ENCODE measurements at places on chromosomes 3 and 15.
A peak's percentile ranks its signal among the peaks of the same experiment; 100 is the strongest.

DNA sequence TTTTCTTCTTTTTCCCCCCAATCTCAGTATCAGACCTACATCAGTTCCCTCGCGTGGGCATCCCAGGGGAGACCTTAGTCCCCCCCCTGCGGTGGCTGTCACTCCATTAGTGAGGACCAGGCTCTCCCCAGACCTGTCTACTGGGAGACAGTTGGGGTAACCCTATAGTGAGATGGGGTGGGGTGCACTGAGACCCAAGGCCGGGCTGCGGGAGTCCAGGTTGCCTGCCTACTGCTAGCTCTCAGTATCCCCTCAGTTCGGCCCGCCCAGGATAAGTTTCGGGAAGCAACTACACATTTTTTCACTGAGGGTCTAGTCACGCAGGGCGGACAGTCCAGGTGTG is 671 bp upstream of the DCUN1D1 start:
- DNase-seq = no peak

DNA sequence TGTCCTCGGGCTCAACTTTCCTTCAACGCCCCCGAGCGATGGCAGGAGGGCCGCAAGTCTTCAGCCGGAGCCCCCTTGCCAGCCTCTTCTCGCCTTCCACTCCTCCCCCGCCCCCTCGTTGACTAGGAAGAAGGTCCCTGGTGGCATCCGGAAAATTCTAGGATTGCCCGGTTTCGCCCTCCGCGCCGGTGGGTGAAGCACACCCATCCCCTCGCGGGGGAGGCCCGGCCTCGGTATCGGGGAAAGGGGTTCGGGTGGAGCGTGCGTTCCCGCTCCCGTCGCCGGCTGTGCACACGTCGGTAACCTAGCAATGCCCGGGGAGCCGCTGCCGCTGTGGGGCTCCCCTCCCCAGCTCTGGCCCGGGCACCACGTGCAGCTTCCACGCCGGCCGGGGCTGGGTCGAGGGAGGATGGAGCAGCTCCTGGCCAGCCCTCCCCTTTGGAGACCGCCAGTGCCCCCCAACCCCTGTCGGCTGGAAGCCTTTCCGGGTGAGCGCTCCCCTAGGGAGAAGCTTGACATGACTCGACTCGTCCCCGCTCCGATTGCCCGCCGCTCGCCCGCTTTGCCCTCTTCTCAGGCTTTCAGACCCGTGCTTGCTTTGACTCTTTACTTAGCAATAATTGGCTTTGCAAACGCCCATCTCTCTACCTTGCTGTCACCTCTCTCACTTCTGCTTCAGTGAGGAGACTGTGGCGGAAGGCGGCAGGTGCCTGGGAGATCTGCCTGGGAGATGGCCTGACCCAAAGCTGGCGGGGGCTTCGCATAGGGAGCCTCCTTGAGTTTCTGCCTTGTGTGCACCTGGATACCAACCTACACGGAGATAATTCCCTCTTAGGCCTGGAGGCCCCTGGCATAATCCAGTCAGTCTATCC is 1.3 kb downstream of the CACNA1D start:
- DNase-seq = no peak

DNA sequence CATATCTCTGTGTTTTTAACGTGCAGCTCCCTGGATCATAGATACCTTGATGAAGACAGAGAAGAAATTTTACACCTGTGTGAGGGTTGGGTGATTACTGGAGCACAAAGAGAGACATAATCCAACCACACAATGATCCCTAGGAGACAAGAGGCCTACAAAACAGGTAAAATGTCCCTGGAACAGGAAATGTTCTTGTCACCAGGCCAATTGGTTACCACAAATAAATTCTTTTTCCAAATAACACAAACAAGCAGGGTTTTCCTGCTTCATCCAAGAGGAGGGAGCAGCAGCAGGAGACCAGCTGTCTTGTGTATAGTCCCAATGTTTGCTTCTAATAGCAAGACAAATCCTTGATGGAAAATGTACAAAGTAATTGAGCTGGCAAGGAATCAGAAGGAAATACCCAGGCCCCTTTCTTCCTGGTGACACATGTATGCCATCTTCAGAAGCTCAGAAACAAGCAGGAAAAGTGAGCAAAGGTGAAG is 1.4 kb downstream of the MGLL start:
- DNase-seq = no peak

DNA sequence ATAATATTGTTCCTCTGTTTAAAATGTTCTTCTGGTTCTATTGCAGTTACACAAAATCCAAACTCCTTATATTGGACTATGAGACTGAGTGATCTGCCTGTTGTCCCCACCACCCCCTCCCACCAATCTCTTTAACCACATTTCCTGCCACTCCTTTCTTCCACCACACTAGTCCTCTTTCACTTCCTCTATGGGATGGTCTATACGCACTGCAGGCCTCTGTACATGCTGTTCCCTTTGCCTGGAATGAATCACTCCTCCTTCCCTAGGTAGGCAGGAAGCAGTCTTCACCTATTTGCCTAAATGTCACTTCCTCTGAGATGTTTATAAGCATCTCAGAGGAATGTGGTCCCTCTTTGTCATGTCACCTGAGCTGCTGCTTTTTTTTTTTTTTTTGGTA is 4.0 kb downstream of the MAP2K1 start:
- DNase-seq = no peak

GRCh38 chr3:124137216-124137615 is 145.3 kb upstream of the ROPN1 start:
- no peak for DNase-seq

DNA sequence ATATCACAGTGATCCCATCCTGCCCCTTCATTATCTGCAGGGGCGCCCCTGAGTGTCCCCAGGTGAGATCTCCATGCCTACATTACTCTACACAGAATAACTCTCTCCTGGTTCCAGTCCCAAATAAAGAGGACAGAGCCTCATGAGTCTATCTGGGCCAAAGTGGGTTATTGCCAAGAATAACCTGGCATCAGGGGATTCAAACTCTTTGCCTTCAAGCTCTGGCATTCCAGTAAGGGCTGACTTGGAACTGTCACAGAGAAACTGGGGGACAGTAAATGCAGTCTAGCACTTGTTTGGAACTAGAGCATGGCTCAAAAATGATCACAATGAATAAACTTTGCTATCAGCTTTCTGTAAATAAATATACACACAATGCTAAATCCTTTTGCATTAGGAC is 30.3 kb downstream of the GJD2 start:
- DNase-seq = no peak

DNA sequence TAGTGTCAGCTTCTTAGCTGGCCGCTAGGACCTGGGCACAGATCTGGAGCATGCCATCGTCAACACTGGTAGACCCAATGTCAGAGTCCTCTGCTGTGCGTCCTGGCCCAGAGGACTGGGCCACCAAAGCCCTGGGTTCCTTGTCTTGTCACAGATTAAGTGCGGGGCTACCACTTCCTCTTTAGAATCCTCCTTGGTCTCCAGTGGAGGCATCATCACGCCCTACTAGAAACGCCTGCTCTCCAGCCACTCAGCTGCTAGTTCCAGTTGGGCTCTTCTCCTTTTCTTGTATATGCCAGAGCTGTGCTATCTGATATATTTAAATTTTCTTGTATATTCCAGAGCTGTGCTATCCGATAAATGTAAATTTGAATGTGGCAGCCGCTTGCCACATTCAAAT is 11.2 kb downstream of the PPCDC start:
- DNase-seq = no peak

DNA sequence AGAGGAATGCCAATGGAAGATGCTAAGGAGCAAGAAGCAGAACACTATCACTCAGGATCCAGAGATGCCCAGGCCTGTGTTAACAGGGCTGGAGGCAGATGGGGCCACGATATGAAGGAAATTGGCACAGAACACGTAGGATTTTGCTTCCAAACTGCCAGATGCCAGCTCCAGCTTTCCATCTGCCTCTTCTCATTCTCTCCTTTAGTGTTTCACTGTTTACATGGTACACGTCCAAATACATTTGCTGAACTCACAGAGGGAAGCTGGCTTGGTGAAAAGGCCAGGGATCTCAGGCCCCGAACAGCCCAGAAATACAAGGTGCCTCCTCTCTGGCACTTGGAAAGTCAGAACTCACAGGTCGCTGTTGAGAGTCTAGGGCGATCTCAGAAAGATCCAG is 187.0 kb downstream of the NTRK3 start:
- DNase-seq = no peak

- no peak for DNase-seq
Observed at GRCh38 chr3:158882445-158882844, 80.6 kb downstream of the MFSD1 start.

- no peak for DNase-seq
Observed at GRCh38 chr3:171286580-171287249, 173.5 kb downstream of the TNIK start.

DNA sequence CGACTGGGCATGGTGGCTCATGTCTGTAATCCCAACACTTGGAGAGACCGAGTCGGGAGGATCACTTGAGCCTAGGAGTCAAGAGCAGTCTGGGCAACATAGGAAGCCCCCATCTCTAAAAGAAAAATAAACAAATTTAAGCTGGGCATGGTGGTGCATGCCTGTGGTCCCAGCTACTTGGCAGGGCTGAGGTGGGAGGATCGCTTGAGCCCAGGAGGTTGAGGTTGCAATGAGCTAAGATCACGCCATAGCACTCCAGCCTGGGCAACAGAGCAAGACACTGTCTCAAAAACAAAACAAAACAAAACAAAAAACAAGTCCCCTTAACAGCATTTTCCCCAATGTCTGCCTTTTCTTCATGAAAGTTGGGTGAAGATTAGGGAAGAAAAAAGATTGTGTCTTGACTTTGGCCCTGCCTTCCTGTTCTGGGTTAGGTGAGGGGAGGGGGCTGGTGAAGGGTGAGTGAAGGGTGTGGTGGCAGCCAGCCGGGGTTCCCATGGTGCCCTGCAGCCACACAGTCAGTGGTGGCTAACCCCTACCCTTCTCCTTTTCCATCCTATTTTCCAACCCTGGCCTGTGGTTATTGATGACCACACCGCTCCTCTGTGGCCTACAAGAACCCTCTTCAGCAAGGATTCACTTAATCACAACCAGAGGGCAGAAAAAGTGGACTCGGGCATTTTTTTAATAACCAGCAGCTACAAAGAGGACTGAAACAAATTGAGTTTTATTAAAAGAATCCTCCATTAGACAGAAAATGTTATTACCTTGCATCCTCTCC is 28.4 kb upstream of the SMAD3 start:
- no peak for DNase-seq

DNA sequence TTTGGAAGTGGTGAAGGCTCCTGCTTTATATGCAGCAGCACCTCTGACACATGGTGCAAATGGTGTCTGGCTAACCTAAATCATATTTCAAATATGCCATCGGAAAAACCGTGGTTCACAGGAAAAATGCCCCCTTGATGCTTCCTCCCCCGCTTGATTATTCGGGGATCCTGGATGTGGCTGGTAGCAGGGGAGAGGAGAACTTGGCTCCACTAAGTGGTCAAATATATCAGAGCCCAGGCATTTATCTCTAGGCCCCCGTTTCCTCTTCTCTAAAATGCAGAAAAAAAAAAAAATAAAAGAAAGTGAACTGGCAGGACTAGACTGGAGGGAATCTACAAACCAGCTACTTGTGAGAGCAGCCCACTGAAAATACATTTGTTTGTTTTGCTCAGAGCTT is 18.2 kb upstream of the ATP2B2 start:
- DNase-seq = no peak

DNA sequence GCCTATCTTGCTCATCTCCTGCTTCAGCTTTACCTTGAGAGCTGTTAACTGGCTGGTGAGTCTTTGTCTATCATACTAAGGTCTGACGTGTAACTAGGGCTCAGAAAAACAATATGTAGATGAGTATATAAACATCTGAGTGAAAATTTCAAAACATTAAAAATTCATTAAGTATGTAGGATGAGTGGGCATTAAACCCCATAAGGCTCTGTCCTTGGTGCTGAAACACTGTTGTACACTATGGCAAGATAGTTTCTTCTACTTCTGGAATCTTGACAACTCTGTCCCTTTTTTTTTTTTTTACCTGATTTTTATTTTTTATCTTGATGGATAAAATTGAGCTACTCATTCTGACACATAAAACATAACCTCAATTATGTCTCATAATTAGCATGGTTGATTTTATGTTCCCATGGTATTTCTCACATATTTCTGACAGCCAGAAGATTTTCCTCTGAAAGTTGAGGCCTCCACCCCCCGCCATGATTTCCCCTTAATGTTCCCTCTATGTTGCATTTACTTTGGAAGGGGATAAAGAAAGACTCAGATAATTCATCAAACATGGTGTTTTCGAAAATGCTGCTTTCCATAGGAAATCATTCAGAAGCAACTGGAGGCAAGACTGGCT is 54.3 kb downstream of the DGKG start:
- peak; percentile 24 for DNase-seq

- DNase-seq = no peak
Observed at GRCh38 chr3:136586580-136586979, 165.6 kb downstream of the STAG1 start.

- no peak for DNase-seq
Observed at GRCh38 chr3:135865085-135865484, 100.4 kb upstream of the PPP2R3A start.

GRCh38 chr15:59885832-59886231 is 118.3 kb upstream of the FOXB1 start:
- no peak for DNase-seq

DNA sequence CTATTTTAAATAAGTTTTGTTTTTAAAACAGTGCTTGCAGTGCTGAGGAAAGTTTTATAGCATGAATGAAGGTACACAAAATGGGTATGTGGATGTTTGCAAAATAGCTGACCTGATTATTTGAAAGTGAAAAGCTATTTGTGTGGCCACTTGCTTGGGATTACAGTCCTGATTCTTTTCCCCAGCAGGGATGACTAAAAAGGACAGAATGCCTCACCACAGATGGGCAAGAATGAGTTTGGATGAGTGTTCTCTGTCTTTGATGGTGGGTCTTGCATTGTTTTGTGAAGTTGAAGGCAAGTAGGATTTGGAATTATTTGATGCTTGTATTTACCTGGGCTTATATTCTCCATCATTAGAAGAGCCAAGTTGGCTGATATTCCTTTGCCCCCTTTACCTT is 48.8 kb upstream of the MEIS2 start:
- no peak for DNase-seq

- DNase-seq = no peak
Observed at GRCh38 chr3:132090921-132091320, 56.1 kb upstream of the CPNE4 start.

GRCh38 chr3:4980229-4981203 is 1.3 kb downstream of the BHLHE40 start:
- DNase-seq = peak; percentile 84

GRCh38 chr3:11624704-11625375 is 18.9 kb downstream of the VGLL4 start:
- no peak for DNase-seq

DNA sequence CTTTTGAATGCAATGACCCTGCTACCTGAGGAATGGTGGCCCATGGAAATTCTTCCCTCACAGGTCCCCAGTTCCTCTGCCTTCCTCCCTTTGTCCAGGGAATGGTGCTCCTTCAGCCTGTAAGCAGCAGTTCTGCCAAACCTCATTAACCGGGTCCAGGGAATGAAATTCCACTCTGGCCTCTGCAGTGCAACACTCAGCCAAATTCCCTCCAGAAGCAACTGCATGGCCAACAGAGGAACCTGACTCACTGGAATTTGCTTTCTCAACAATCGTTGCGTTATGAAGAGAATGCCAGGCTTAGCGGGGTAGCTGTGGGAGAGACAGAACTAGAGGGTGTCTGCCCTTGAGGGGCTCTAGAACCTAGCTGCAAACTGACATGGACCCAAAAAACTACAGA is 449.4 kb upstream of the PROK2 start:
- DNase-seq = peak; percentile 77
